ENCODE measurements at places on chromosomes 3 and 15.

DNA sequence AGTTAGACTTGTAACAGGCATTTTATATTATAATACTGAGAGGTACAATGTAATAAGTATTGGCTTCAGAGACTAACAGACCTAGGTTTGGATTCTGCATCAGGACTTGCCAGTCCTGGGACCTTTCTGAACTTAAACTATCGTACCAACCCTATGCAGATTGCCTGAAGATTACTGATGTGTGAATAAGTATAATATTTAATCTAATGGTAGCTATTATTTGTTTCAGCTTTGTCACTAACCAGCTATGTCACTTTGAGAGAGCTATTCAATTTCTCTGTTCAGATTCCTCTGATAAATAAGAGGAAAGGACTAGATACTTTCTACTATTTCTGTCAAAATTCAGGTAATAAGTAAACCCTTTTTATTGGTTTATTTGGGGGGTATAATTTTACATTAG is 184.4 kb upstream of the NECTIN3 start:
- no peak for DNase-seq

- no peak for DNase-seq
Measured at GRCh38 chr3:147875498-147875897, 466.3 kb downstream of the ZIC1 start.

DNA sequence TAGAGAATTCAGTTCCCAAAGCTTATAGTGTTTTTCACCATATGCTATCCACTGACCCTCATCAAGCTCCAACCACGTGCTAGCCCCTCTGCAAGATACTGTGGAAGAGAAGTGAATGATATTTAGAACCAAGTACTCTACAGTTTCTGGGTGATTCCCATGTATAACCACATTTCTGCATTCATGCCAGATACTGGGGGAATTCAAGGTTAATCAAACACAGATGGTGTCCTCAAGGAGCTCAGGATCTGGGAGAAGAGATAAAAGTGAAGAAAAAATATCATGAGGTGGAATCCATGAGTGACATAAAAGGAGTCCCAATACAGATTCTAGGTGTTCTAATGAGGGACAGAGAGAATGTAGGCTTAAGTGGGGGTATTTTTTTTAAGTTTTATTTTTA is 195.8 kb downstream of the FHIT start:
- no peak for DNase-seq

DNA sequence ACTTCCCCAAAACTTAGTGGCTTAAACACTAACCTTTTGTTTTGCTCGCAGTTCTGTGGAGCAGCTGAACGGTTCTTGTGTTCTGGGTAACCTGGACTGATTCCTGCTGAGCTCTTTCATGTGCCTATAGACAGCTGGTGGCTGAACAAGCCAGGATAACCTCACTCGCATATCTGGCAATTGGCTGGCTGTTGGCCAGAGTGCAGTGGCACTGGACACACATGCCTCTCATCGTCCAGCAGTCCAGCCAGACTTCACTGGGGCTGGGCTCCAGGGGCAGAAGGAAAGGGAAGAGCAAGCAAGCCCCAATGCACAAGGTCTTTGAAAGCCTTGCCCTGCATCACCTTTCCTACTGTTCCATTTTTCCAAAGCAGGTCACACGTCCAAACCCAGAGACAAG is 53.6 kb upstream of the GATA2 start:
- no peak for DNase-seq

GRCh38 chr3:100117093-100117492 is 2.8 kb upstream of the FILIP1L start:
- DNase-seq = no peak

GRCh38 chr3:127221446-127222035 is 28.6 kb downstream of the PRR23E start:
- no peak for DNase-seq

DNA sequence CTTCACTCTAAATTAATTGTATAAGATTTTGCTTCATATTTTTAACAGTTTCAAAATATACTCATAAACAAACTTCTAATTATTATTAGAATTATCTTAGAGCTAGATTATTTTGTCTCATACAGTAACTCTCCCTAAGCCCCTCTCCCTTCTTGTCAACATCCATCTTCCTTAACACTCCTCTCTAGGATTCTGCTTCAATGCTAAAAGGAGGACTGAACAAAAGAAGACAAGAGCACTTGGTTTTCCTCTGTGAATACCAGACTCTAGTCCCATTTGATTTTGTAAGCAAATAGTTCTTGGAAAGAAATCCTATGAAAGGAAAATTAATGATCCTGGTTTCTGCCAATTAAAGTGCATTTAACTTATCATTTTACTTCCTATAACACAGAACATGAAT is 91.8 kb downstream of the KCNMB2 start:
- DNase-seq = no peak

DNA sequence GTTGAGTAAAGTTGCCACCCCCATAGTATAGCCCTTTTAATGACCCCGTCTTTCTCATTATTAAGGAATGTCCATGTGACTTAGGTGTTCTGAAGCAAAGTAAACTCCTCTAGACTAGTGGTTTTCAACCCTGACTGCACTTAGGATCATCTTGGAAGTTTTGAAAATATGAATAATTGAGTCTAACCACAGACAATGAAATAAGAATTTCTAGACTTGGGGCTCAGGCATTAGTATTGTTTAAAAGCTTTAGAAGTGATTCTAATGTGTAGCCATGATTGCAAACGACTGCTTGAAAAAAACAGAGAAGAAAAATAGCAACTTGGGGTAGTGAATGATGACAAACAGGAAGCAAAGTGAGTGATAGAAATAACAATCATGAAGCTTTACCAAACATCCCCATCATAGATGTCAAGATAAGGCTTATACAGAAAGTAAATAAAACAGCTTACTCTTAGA is 35.0 kb downstream of the ALCAM start:
- DNase-seq = no peak

GRCh38 chr3:12807601-12808359 is 11.3 kb downstream of the CAND2 start:
- no peak for DNase-seq

GRCh38 chr3:72309661-72310418 is 524.9 kb upstream of the PROK2 start:
- no peak for DNase-seq

- no peak for DNase-seq
Measured at GRCh38 chr3:110198717-110199587, 861.6 kb upstream of the DPPA4 start.

GRCh38 chr3:67655364-67656121 is 1.1 kb upstream of the SUCLG2 start:
- DNase-seq = peak; percentile 71

GRCh38 chr3:65793495-65794200 is 245.1 kb downstream of the MAGI1 start:
- no peak for DNase-seq

DNA sequence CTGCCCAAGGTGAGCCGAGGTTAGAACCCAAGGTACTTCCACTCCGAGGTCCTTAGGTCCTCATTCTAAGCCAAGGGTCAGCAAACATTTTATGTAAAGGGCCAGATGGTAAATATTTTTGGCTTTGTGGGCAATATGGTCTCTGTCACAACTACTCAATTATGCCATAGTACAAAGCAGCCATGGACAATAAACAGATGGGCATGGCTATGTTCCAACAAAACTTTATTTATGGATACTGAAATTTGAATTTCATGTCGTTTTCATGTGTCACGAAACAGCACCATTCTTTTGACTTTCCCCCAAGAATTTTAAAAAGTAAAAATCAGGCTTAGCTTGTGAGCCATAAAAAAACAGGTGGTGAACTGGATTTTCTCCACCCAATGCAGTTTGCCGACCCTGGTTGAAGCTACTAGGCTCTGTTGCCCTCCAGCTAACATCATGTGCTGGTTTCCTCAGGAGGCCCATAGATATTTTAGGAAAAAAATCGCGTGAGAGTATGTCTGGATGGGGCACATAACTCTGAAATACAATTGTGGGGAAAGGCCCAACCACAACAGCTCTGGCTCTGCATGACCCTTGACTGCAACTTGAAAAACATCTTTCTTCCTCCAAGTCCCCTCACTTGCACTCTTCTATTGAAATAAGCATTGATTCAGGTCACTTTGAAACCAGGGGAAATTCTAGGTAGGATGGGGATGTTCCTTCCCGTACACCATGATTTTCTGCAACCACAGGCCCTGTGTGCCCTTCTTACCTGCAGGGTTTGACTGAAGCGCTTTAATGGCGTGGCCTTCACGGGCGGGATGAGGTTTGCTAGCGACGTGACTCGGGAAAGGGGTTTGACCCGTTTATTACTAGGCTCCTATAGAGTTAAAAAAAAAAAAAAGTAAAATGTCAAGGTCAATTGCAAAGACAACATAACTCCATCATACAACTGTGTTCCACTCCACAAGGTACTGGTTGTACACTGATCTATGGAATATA is 28.5 kb downstream of the ARHGEF3 start:
- DNase-seq = no peak

DNA sequence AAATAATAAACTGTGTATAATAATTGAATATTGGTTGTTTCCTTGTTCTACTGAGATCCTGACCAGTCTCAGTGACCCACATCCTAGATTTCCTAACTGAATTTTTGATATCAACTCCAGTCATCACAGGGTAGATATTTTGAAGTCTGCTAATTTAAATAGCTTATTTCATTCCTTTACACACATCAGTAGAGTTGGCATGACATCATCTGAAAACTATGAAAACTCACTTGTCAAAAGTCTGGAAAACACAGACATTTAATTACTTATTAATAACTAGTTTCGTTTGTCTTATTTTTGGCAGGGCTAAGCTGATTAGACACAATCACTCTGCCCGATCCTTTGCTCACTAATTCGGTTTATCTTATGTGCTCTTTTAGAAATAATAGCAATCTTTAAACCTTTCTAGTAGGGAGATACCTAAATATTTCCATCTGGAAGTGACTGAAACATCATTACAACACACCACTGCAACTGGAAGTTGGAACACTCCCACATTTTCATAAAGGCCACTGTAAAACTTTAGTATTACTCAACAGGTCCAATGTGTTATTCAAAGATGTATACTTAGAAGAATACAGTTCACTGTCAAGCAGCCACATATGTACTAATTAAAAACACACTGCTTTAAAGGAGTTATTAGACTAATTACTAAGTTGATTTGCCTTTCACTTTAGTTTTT is 198.4 kb upstream of the ZNF717 start:
- no peak for DNase-seq

DNA sequence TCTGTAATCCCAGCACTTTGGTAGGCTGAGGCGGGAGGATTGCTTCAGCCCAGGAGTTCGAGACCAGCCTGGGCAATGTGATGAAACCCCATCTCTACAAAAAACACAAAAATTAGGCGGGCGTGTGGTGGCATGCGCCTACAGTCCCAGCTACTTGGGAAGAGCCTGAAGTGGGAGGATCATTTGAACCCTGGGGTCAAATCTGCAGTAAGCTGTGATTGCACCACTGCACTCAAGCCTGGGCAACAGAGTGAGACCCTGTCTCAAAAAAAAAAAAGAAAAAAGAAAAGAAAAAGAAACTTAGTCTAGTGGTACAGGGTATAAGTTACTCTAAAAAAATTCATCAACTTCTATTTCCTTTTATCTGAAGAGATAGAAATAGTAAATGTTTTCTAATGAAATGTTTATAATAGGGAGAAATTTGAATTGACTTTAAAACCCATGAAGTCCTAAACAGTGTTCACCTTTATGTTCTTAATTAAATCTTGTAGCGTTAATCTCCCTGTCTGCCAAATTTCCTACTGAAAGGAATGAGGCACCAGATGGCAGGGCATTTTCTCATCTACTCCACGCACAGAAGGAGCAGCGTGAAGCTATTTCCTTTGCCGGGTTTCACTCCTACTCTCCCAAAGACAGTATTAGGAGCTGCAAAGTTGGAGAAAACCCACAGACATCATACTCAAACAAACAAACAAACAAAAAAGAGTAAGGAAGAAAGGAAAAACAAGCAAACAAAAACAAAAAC is 1.9 kb downstream of the PCLAF start:
- DNase-seq = no peak

DNA sequence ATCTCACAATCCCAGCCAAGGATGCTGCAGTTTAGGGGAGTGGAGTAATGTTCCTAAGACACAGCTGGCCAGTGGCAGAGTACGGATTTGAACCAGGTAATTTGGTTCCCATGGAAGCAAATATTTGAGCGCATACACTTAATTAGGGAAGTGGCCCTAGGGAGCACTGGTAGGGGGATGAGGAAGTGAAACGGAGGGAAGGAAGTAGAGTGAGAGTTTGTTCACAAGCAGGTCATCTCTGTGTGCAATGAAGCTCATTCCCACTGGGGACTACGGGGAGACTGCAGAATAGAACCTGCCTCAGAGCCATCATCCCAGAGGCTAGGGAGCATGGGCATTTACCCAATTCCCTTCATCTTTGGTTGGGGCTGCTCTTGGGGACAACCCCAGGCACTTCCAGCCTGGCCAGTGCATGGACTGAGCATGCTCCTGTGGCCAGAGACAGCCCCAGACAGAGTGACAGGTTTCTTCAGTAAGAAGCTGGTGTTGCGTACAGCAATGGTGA is 317.2 kb upstream of the PROK2 start:
- DNase-seq = no peak

DNA sequence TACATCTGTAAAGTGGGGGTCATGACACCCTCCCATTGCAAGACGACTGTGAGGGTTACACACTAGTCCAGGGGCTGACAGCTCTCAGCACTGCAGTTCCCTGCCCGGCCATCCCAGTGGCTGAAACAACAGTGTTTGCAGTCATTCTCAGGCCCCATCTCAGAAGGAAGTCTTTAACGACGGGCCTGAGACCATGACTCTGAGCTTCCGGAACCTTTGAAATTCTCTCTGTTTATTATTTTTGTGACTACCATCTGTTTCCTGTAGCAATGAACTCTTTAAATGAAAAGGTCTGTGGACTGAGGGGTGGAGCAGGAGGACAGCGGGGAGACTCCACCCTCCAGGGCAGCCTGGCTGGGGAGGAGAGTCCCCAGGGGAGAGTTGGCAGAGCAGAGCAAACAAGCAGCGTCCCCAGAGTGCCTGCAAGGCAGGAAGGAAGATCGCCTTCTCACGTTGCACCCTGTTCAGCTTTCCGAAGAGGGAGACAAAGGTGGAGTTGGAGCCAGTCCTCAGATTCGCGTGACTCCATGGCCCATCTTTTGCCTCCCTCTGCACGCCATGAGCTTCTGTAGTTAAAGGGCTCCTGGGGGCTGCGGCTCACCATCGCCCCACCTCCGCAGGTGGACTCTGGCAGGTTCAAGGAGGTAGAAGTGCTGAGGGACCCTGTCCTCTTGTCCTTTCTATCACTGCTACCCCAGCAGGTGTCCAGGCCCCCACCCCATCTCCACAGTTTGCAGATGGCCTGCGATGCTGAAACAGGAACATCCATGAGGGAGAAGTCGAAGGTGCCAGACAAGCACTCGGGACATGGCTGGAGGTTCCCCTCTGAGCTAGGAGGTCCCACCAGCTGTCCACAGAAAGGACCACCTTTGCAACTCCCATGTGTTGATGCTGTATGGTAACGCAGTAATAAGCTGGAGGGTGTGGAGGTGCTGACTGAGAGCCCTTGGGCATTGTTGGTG is 525.8 kb upstream of the PROK2 start:
- DNase-seq = peak; percentile 6

DNA sequence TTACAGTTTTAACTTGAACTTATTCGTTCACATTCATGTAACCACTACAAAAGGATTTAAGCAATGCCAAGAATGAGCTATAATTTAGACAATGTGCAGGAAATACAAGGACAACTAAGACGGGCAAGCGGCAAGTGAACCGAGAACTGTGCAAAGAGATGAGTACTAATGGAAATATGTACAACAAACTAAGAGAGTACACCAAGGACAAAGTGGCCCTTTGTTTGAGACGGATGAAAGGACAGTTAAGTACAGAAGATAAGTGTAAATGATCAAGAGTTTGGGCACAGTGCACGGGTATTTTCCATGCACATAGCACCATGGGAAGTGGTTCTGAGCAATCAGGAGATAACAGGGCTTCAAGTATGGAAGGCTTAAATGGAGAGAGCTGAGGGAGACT is 281.7 kb downstream of the ROBO2 start:
- DNase-seq = no peak
